Adrenal gland (tissue), 19 donors: ENCODE measurements at places on chromosomes 7 and 10. TPM values are rescaled to one million over a fixed set of nuclear protein-coding genes. Genes with fewer than 3 reads are reported as not detected.

Gene PON1
- not detected for total RNA-seq

DNA sequence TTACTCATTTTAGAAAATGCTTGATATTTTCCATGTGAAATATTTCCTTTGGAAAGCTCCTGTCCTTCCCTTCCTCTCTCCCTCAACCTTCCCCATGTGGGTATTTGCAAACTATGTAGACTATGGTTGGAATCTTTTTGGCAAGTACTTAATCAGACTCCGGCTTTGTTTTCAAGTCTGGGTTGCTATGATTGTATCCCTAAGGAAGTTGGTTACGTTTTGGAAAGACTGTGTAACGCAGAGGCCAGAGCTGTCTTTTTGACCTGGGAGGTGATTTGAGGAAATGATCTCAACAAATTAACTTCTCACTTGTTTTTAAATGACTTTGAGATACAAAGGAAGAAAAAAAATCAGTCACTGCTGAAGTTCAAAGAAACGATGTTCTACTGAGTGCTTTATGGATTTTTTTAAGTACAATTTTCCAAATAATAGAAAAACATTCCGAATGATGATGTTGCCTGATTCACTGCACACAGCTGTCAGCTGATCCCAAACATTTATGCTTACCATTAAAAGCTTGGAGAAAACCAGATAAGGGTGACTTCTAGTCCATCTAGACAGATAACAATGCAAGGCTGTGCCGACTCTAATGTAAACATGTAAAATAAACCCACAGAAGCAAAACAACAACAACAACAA, 145.5 kb upstream of the CELF2 start:
- no peaks in the 10 kb centered on the region for H3K36me3 ChIP-seq
- no peaks in the 10 kb centered on the region for H3K27me3 ChIP-seq
- no peak overlapping the region for H3K27ac ChIP-seq
- H3K4me1 ChIP-seq, result no peaks in the 10 kb centered on the region

Gene MOGAT3
- total RNA-seq, result not detected

Gene ELOVL3
- total RNA-seq, result 0.83 TPM

Gene SORCS1
- 11.1 TPM for total RNA-seq

DNA sequence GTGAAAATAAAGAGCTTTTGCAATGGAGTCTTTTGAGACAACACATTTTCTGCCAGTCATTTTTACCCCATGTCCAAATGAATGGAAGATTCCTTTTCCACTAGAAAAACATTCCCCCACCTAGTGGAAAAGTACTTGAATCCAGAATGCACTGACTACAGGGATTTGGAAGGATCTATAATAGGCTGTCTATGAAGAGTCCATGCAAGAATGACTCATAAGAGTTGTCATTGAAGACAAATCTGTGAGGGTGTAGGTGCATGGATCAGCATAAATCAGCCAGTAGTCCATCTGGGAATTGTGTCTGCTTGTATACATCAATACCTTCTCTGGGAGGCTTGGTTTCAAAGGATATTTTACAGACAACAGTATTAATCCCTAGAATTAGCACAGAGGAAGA, 32.5 kb upstream of the TRUB1 start:
- no peaks in the 10 kb centered on the region for H3K27me3 ChIP-seq
- H3K27ac ChIP-seq, result peak overlapping the region; percentile 33
- H3K4me3 ChIP-seq, result no peak overlapping the region
- DNase-seq, result no peak
- peaks cover 16% of the 10 kb centered on the region for H3K4me1 ChIP-seq

GRCh38 chr7:43636093-43636492, 53.2 kb downstream of the STK17A start:
- DNase-seq, result no peak
- H3K27ac ChIP-seq, result no peak overlapping the region
- H3K36me3 ChIP-seq, result peaks cover 18% of the 10 kb centered on the region
- H3K4me3 ChIP-seq, result no peak overlapping the region
- peaks cover 15% of the 10 kb centered on the region for H3K4me1 ChIP-seq

DNA sequence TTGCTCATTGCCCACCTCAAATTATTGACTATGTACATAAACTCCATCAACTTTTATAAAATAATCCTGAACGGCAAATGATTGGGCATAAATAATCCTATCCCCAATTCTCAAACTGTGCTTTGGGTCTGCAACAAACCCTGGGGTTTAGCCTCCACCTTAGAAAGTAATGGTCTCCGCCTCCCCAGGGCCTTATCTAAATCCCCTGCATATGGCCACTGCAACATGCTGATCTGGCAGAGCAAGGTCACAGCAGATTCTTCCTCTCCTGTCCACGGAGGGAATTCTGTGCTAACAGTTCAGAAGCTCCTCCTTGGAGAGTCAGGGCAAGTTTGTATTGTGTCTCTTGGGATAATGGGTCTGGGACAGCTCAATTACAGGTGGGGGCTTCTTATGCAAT, 18.4 kb downstream of the FXYD4 start:
- peaks cover 90% of the 10 kb centered on the region for H3K36me3 ChIP-seq
- peaks cover 6% of the 10 kb centered on the region for H3K4me1 ChIP-seq
- no peak for DNase-seq
- H3K27me3 ChIP-seq, result no peaks in the 10 kb centered on the region
- H3K27ac ChIP-seq, result no peak overlapping the region
